ENCODE measurements at places on chromosomes 5 and 9.

DNA sequence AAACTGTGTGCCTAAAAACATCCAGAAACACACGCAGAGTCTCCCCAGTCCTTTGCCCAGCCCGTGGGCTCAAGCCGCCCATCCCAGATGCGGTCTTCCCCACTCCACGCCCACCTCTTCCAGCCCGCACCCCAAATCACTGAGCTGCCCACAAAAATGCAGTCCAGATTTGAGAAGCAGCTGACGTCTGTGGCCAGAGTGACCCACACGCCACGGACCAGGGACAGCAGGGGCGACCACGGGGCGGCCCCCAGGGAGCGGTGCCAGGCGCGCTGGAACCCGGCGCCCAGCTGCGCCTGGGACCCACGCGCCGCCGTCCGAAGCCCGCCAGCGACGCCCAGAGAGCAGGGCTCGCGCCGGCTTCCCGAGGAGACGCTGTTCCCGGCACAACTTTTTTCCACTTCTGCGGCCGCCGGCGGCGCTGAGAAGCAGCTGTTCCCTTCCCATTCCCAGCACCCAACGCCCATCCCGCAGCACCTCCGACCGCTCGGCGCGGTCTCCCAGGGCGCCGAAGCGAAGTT lies 674 bp downstream of the LHFPL2 start:
- peak; percentile 42 for DNase-seq

DNA sequence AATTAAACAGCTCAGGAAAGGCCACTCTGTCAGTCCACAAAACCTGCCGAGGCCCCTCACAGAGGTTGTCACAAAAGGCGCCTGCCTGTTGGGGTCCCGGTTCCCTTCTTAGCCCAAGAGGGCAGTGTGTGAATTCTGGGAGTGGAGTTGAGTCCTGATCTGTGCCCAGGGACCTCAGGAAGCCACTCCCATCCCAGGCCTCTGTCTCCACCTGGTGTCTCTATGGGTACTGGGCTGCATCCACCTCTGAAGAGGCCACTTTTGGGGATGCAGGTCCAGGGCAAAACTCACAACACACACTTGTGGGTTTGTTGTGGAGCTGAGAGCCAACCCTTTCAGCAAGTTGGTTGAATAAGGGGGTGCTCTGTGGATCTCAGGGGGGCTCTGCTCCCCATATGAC lies 74.3 kb upstream of the STXBP1 start:
- no peak for DNase-seq

DNA sequence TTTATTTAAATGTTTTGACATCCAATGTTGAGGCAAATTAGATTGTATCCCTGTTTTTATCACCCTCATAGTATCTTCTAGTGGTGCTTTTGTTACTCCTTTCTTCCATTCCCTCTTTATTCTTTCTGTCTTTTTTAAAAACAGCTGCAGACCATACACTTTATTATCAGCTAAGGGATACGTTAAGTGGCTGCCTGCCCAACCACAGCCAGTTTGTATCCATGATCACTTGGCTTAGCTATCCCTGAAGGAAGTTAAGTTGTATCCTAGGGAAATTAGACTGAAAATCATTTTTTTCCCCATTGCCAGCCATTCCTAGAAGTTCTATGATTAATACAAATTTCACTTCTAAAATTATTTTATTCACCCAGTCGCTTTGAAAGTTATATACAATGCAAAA lies 1032.7 kb downstream of the NR2F1-AS1 start:
- DNase-seq, result no peak

- DNase-seq, result no peak
Observed at GRCh38 chr9:73753171-73753570, 601.5 kb downstream of the ANXA1 start.

GRCh38 chr9:87065981-87066380 lies 118.7 kb upstream of the GAS1 start:
- no peak for DNase-seq

DNA sequence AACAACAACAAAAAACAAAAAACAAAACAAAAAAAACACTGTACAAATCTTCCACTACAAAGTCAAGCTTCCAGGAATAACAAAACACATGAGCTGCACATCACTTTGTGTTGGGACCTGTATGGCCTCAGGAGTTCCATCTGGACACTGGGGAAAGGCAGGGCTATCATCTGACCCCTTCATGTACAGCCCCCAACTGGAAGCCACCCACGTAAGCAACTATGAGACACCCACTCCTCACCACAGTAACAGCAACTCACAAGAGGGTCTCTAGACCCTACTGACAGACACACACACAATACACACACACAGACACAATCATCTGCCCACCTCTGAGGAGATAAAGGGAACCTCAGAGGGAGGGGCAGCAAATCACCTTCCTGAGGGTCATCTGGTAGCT lies 81.7 kb upstream of the LRRTM2 start:
- no peak for DNase-seq

- DNase-seq, result no peak
Observed at GRCh38 chr9:132002643-132003318, 76.9 kb downstream of the MED27 start.

- no peak for DNase-seq
Observed at GRCh38 chr9:126722922-126723806, 81.7 kb upstream of the ZBTB43 start.

DNA sequence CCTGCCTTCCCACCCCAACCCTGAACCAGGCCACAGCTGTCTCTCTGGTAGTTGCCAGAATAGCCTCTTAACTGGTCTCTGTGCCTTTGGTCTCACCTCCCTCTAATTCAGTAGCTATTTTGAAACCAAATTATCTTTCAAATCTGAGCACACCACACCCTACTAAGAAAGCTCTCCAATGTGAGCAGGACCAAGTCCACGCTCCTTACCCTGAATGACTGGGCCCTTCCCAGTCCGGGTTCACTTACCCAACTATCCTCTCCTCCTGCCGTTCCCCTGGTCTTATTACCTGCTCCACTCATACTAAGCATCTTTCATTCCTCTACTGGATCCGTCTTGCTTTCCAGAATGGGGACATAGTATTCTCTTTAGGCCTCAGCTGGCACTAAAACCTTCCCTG lies 16.8 kb downstream of the ANKH start:
- DNase-seq, result no peak

DNA sequence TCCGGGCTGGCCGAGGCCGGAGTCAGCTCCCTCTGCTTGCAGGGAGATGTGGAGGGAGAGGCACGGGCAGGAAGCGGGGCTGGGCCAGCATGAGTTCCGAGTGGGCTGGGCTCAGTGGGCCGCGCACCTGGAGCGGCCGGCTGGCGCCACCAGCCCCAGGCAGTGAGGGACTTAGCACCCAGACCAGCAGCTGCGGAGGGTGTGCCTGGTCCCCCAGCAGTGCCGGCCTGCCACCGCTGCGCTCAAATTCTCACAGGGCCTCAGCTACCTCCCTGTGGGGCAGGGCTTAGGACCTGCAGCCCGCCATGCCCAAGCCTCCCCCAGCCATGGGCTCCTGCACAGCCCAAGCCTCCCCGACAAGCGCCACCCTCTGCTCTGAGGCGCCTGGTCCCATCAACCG lies 700.3 kb downstream of the DNAH5 start:
- no peak for DNase-seq

GRCh38 chr9:6460189-6460768 lies 47.3 kb downstream of the UHRF2 start:
- no peak for DNase-seq

DNA sequence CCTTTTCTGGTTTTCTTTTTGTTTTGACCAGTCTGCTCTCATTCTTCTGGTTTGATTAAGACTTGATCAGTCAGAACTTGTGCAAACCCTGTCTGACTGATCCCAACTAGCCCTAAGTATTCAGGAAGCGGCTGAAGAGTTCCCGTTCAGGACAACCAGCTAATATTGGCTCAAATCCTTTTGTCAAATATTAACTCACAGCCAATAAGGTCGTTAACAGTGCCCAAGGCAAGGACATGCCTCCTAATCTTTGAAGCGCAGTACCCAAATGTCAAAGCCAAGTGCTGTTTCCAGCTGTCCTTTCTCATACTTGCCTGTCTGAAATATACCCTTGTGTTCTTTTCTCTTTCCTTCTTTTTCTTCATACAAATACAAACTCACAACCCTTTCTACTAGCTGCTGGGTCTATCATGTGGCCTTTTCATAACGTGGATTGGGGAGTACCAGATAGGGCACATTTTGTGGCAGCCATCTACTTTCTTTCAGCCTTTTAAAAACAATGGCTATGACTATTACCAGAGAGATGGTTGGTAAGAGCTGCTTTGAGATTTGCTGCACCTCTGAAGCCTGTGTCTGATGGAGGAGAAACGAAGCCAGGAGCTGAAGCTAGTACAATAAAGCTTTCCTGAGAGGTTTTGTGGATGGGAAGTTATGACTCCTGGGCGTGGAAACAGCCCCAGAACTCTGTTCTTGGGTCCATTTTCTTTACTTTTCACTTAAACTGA lies 266.4 kb upstream of the ZNF608 start:
- DNase-seq, result no peak

DNA sequence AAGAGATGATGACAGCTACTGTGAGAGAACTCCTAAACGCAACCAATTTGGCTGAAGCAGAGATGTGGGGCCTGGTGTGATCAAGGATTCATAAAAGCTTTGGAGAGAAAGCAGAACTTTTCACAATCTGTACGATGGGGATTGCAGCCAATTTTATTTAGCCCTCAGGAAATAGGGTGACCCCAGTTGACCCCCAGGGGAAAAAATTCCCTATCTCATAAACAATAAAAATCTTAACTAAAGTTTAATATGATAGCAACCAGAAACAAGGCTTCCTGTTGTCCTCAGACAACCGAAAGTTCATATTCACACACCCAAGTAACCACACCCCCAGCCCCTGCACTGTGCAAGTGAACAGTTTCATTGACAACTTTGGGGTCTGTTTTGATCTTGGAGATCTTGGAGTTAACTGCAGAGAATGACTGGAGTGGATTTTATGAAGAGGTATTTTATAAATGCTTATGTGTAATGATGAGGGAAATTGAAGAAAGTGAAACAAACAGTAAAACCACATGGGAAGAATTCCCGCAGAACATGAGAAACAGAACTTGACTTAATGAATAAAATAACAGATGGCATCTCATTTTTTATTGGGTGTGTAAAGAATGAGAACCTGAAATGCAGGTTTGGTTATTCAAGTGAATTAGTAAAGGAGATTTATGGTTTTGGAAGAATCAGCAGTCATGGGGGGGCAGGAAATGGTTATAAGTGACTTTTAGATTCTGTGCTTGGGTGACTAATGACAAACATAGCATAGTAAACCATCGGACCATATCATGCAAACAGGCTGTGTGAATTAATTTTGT lies 94.5 kb downstream of the PDE4D start:
- no peak for DNase-seq

GRCh38 chr5:77391240-77391765 lies 100.8 kb downstream of the WDR41 start:
- no peak for DNase-seq

DNA sequence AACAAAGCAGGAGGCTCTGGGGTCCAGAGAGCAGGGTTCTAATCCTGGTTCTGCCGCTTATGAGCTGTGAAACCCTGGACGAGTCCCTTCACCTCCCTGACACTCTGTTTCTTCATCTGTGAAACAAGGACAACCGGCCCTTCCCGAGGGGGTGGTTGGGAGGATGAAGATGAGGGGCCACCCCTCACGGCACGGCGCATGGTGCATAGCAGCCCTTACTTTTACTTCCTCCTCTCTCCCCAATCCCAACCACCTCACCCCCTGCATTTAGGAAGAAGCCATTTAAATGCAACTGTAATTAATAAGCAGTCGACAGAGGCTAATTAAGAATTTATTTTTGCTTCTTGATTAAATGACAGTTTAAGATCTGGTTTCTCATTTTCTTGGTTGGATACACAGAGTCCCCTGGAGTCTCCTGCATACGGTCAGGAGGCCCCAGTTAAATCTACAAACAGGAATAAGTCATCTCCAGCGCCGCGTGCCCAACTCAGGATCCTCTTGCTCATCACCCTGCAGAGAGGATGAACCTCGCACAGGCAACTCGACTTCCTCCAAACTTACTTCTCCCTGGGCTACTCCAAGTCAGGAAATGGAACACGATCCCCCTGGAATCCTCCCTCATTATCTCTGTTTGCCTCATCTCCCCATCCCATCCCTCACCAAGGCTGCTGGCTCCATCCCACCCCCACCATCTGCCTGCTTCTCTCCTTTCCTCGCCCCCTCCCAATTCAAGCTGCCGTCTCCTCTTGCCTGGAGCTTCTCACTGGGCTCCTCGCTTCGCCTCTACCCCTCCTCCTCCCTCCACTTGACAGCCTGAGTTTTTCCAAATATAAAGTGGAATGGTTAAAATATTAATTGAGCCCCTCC lies 95.9 kb downstream of the HRH2 start:
- no peak for DNase-seq

- DNase-seq, result no peak
Observed at GRCh38 chr5:54109626-54110330, 200.6 kb downstream of the ARL15 start.

- no peak for DNase-seq
Observed at GRCh38 chr5:144236499-144236898, 65.8 kb downstream of the KCTD16 start.

DNA sequence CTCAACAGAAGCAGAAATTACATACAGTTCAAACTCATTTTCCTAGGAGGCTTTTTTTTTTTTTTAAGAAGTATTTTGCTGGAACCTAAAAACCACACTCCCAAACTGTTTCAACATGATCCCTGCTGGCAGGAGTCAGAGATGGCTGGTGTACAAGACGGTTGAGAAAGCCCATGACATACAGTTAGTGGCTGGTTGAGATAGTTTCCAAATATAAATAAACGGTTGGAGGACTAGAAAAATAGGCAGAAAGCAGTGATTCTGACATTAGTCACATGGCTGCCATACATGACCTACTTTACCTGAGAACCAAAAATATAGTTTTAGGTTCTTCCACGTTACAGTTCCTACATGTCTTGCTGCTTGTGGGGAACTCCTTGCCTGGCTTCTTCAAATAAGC lies 31.7 kb upstream of the BASP1 start:
- DNase-seq, result no peak
